Myometrial cell (primary cell): ENCODE measurements at places on chromosomes 5 and 9. TPM values are rescaled to one million over a fixed set of nuclear protein-coding genes. Genes with fewer than 3 reads are reported as not detected.

The KCNV2 gene
- not detected in 2 replicates for total RNA-seq

The ZCCHC7 gene
- total RNA-seq: 9.8 and 11.3 TPM in 2 replicates

The SLC25A2 gene
- total RNA-seq: under 0.01 TPM in 1 of 2 replicates, not detected in the other

The SCGB3A2 gene
- not detected in 2 replicates for total RNA-seq

The SOX30 gene
- total RNA-seq: 0.71 TPM in 1 of 2 replicates, not detected in the other

The TSLP gene
- total RNA-seq: 0.35 TPM in 1 of 2 replicates, not detected in the other

The FGF1 gene
- total RNA-seq: 0.29 and 1.8 TPM in 2 replicates

The MEIKIN gene
- total RNA-seq: not detected in 2 replicates

The CCDC187 gene
- not detected in 2 replicates for total RNA-seq

The GABRB2 gene
- total RNA-seq: not detected in 2 replicates

The KLHL9 gene
- 22.5 and 29.8 TPM in 2 replicates for total RNA-seq

The PCA3 gene
- total RNA-seq: not detected in 2 replicates

The PHF19 gene
- total RNA-seq: 56.5 and 62.0 TPM in 2 replicates

The GARIN3 gene
- total RNA-seq: not detected in 2 replicates

The PCDHGC3 gene
- total RNA-seq: 38.6 TPM in 2 replicates

The DMRT2 gene
- total RNA-seq: not detected in 2 replicates

The GLRA1 gene
- total RNA-seq: not detected in 2 replicates

The KCNIP1 gene
- total RNA-seq: not detected in 2 replicates

The PAX5 gene
- total RNA-seq: not detected in 2 replicates

The C6 gene
- not detected in 2 replicates for total RNA-seq

The LCNL1 gene
- 0.29 and 0.35 TPM in 2 replicates for total RNA-seq

The TAF11L8 gene
- total RNA-seq: not detected in 2 replicates

The TMOD1 gene
- total RNA-seq: 1.7 TPM in 1 of 2 replicates, not detected in the other

The PNPLA7 gene
- under 0.01 TPM in 1 of 2 replicates, not detected in the other for total RNA-seq

The PCDHB6 gene
- total RNA-seq: not detected in 2 replicates

The DBH gene
- total RNA-seq: not detected in 2 replicates

The NUDT12 gene
- 12.7 and 16.0 TPM in 2 replicates for total RNA-seq

The IFNK gene
- total RNA-seq: not detected in 2 replicates

The AGXT2 gene
- not detected in 2 replicates for total RNA-seq

The GADD45G gene
- total RNA-seq: 0.18 TPM in 1 of 2 replicates, not detected in the other

The SPACA9 gene
- 3.2 and 9.2 TPM in 2 replicates for total RNA-seq

The BBLN gene
- 256 and 309 TPM in 2 replicates for total RNA-seq

The SOWAHA gene
- total RNA-seq: under 0.01 TPM in 1 of 2 replicates, not detected in the other
